Stimulated activated CD4-positive, alpha-beta T cell treated with anti-CD3 and anti-CD28 coated beads, Interleukin-15, amount 100 ng/mL, for 1 hour (primary cell): ENCODE measurements at places on chromosomes 2 and 18.

DNA sequence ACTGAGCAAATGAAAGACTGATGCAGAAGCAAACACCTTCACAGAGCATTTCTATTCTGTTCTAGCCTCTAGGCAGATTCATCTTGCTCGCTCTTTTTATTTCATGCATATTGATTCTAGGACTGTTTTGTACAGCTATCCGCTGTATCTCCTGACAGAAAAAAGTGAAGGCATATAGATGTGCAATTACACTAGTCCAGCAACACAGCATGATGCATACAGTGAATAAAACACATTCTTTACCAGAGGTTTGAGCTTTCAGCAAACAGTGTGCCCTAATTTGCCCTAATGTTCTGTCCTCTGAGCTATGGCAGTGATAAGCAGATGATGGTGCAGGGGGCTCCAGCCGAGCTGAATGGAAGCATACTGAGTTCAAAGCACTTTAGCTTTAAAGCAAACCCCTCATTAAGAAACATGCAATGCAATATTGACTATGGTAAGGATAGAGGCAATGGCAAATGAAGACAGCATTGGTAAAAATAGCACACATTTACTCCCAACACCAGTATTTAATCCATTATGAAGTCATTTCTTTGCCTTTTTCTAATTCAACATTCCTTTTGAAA lies 141.2 kb upstream of the RGPD4 start:
- no peak for DNase-seq

DNA sequence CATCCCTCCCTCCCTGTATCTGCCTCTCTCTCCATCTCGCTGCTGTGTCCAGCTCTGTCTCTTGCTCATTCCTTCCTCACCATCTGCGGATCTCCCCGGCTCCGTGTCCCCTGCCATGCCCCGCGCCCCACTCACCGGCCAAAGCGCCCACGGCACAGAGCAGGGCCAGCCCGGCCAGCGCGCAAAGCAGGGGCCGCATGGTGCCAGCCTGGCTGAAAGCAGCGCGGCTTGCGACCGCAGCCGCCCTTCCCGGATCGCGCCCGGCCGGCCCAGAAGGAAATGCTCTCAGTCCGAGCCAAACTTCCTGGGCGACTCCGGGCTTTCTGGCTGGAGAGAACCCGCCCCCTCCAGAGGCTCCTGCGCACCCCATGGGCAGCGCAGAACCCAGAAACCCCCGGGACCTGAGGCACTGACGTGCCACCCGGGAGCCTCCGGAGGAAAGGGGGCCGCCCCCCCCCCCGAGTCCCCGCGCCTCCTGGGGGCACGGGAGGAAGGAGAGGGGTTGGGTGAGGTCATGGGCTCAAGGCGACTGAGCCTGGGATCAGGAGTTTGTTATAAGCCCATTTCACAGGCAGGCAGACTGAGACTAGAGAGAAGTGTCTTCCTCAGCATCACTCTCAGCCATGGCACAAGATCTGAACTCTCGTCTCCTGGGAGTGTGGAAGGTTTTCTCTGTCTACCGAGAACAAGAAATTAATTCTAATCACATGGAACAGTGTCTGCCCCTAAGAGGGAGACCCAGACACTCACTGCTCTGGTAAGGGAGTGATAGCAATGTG lies 45.2 kb upstream of the RAB6C start:
- DNase-seq = no peak

GRCh38 chr2:8684878-8685696 lies 3.2 kb downstream of the ID2 start:
- DNase-seq = peak; percentile 46

GRCh38 chr2:72413716-72414115 lies 266.1 kb upstream of the CYP26B1 start:
- DNase-seq = no peak

GRCh38 chr2:5609201-5609600 lies 83.0 kb upstream of the SOX11 start:
- DNase-seq = no peak

DNA sequence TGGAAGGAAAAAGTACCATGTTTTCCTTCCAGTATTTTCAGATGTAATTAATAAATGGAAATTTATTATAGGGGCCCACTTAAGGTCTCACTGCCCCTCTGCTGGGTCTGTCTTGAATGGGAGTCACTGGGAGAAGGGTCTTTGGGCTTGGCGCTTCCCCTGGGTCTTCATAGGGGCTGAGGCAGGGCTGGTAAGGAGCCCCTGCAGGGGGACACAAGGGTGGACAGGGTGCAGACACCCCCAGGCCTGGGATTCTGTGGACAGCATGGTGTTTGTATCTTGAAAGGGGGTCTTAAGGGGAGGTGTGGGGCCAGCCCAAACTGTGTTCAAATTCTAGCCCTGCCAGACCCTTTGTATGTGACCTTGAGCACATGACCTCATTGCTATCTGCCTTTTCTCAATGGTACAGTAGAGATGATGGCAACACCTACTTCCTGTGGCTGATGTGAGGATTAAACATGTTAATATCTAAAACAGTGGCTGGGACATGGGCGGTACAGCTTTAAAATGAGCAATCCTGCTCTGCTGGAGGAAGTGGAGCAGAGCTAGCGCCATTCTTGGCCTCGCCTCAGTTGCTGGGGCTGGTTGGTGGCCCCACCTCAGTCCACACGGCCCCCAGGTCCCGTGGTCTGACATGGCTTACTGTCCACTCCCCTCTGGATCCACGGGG lies 71.6 kb downstream of the GNAL start:
- DNase-seq = no peak

DNA sequence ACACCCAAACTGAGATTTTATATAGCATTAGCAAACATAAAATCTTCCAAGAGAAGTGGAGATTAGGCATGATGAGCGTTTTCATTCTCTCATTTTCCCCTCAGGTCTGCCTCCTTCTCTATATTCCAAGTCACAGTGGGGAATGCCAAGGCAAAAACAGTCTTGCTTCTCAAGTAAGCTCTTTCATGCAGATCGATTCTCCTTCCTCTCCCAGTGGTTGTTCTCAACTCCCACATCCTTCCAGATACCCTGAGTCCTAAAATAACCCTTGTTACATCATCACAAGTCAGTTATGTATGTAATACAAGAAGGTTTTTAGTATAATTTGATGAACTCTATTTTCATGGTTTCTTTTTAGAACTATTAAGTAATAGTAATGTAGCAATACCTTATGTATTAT lies 150.6 kb downstream of the TXNL1 start:
- DNase-seq = no peak

GRCh38 chr2:149167001-149167780 lies 128.7 kb downstream of the LYPD6B start:
- no peak for DNase-seq

DNA sequence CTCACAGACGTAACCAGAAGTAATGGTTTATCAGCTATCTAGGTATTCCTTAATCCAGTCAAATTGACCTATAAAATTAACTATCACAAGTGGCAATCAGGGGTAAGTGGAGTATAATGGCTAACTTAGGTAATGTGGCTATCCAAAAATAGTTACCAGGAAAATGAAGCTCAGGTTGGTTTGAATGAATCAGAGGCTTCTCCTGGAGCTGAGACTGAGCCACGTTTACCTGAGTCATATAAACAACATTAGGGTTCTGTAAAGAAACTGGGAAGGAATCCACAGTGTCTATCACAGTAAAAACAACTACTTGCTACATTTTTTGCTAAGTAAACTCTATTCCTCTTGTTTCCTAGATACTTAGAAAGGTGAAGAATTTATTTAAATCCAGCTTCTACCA lies 236.0 kb upstream of the SPHKAP start:
- DNase-seq = no peak

DNA sequence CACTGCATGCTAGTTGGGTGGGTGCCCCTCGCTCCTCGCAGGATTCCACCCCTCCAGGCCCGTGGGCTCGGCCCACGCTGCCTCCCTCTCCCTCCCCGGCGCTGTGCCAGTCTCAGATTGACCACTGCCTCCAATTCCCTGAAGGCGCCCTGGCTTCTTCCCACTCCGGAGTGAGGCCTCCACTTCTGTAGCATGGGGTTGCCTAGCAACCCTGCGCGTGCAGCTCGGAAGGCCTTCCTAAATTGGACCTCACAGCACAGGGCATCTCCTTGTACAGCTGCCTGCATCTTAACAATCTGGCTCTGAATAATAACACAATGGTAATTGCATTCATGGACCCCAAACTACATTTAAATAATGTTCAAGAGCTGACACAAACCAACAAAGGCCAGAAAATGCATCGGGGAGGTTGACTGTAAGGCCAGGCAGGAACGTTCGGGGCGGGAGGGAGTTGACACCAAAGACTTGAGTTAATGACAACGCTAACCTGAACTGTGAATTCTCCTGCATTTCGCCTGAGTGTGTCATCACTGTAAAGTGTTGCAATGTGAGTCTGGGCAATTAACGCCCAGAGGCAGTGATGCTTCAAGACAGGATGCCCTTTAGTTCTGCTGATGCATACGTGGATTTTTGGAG lies 222.9 kb downstream of the ZBTB7C start:
- no peak for DNase-seq

DNA sequence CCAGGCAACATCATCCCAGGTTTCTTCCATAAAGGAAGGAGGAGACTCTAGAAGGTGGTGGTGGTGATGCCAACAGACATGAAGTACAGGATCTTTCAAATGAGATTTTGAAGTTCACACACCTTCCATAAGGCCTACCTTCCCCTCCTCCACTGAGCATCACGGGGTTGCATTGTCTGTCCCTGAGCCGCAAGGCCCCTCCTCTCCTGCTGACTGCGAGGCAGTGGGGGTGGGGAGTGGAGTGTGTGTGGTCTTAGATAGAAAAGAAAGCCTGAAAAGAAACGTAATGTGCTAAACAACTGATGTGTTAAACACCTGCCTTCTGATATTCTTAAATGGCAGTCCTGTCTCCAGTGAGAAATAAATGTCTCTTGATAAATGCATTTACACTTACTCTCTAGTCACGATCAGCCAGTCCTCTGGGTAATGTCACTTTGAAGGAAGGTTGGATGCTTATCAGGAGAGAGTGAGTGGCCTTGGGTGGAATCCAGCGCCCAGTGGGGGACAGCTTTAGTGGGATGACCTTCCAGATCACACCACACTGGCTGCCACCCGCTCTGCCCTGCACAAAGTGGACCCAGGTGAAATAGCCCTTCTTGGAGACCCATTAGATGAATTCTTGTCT lies 5.5 kb upstream of the SCYGR5 start:
- DNase-seq = no peak

- DNase-seq = no peak
These were observed 51.4 kb upstream of the SMAD2 start for GRCh38 chr18:47981830-47982229.

- no peak for DNase-seq
These were observed 33.8 kb upstream of the DNAJC10 start for GRCh38 chr2:182682210-182682609.

DNA sequence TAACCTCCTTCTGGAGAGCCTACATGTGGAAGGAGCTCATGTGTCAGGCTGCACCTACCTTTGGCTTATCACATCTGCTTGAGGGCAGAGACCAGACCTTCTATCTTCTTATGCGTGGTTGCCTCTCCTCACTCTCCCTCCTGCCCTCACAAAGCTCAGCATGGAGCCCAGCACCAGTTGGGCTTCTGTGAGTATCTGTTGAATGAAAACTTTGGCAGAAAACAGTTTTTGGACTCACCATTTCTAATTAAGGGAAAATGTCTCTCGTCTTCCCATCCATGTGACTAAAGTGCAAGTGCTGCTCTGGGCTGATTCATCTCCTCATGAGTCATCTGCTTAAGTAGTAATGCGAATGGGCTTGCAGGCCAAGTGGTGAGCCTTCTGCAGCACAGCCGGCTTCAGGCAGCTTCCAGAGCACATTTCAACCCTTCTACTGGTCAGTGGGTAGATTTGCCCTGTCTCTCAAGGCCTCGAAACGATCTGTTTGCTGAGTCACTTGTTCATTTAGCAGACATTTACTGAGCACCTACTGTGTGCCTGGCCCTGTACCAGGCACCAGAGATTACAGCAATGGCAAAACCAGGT lies 102.6 kb downstream of the VSNL1 start:
- no peak for DNase-seq

- no peak for DNase-seq
These were observed 126.4 kb upstream of the HAAO start for GRCh38 chr2:42918671-42919318.

DNA sequence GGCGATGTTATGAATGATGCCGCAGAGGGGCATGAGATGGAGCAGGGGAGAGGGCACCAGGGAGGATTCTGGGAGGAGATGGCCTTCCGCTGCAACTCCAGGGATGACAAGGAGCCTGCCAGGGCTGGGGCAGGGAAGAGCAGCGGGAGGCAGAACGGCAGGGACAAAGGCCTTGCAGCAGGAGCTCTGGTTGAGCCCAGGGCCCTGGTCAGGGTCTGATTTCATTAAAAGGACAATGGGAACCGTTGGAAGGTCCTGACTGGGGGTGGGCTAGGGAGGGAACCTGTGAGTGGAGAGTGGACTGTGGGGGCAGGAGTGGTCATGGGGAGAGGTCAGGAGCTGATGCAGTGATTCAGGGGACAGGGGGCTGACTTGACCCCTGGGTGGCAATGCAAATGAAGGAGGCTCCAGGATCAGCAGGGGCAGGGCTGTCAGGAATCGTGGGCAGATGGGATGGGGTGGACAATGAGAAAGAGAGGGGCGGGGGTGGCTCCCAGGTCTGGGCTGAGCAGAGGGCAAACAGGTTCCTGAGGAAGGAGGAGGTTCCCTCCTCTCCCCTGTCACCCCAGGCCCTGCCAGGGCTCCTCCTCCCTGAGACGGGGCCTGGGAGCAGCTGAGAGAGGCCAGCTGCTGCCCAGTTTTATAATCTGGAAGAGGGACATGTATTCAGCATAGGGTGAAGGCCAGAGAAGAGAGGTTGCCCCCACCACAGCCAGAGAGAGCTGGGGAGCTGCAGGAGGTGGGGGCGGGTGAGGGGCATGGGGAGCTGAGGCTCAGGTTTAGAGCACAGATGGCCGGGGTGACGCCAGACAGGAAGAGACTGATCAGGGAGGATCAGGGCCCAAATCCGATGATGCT lies 7.3 kb upstream of the DUSP2 start:
- no peak for DNase-seq

DNA sequence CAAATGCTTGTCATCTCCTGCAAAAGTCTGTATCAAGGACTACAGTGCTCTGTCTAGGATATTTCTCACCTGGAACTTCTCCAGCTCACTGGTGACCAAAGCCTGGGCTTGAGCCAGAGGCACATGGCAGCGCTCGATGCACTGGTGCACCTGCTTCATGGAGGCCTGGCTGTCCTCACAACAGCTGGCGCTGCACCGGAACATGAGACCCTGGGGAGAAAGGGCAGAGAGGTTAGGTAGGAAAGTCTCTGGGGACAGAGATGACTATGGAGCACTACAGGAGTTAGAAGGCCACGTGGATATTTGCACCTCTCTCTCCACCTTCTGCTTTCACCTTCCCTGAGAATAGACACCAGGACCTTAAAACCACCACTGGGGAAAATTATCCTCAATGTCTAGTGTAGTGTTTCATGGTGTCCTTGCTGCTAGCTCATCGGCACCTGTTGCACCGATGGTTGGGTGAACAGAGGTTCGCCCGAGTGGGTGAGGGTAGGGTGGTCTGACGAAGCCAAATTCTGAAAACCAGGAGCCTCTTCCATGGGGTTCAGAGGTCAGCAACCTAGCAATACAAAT lies 1.0 kb downstream of the FAM136A start:
- DNase-seq = no peak

GRCh38 chr18:79105455-79105854 lies 36.3 kb downstream of the ATP9B start:
- DNase-seq = no peak

GRCh38 chr18:45232061-45232460 lies 383.2 kb upstream of the SLC14A2 start:
- no peak for DNase-seq
